SJSA1 (cell line): ENCODE measurements at places on chromosomes 6 and 20. TPM values are rescaled to one million over a fixed set of nuclear protein-coding genes. Genes with fewer than 3 reads are reported as not detected.

Gene BMP7
- total RNA-seq = not detected in 2 replicates

DNA sequence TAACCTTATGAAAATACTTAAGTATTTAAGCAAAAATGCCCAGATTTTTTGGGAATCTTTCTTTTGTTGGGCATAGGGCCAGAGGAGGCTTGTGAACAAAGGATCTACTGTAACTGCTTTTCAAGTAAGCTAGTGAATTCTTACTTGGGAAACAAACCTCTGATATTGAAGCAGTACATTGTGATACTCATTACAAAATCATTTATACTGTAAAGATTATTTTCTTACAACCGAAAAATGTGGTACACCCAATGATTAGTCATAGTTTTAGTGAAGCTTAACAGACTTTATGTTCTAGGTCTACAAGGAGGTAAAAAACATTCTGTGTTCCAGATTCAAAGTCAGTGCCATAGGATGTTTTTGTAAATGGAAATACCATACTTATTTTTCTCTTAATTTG is 272.9 kb upstream of the KCNQ5 start:
- no peak overlapping the region for H3K4me3 ChIP-seq
- no peak for DNase-seq
- no peaks in the 10 kb centered on the region for H3K4me1 ChIP-seq
- H3K27me3 ChIP-seq = no peaks in the 10 kb centered on the region
- no peak overlapping the region for H3K27ac ChIP-seq

DNA sequence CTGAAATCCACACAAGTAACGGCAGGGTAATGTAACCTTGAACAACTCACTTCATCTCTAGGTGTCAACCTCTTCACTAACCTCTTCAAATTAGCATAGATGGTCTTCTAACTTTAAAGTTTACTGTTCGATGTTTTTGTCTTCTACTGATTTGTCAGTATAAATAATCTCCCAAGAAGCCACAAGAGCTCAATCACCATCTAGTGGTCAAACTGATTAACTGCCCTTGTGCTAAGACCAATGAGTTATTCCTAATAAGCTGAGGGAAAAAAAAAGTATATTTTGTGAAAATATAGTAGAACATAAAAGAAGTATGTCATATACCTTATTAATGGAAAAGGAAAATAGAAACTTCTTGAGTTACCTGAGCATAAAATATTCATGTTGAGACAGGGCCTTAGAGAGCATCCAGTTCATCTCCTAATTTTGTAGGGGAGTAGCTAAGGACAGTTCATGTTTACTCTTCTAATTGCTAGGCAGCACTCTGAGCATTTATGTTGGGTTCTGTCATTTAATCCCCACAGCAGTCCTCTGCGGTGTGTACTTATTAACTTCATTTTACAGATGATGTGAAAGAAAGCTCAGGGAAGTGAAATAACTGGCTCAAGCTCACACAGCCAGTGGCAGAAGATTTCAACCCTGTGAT is 317.1 kb downstream of the ESR1 start:
- peaks cover 11% of the 10 kb centered on the region for H3K36me3 ChIP-seq
- no peaks in the 10 kb centered on the region for H3K27me3 ChIP-seq
- H3K27ac ChIP-seq = no peak overlapping the region
- DNase-seq = no peak
- H3K4me1 ChIP-seq = no peaks in the 10 kb centered on the region

- peak overlapping the region; percentile 96 for H3K27ac ChIP-seq
- no peak for DNase-seq
- peaks cover 76% of the 10 kb centered on the region for H3K4me1 ChIP-seq
- H3K4me3 ChIP-seq = no peak overlapping the region
- no peaks in the 10 kb centered on the region for H3K36me3 ChIP-seq
- no peaks in the 10 kb centered on the region for H3K27me3 ChIP-seq
Measured at GRCh38 chr6:105595829-105596228, 192.9 kb upstream of the PREP start.
